ENCODE measurements at places on chromosomes 1 and 21.
A peak's percentile ranks its signal among the peaks of the same experiment; 100 is the strongest.

GRCh38 chr1:153510984-153511410 is 24.8 kb downstream of the S100A6 start:
- DNase-seq: peak; percentile 78

- DNase-seq: no peak
Observed at GRCh38 chr1:246267896-246268295, 239.2 kb downstream of the SMYD3 start.

DNA sequence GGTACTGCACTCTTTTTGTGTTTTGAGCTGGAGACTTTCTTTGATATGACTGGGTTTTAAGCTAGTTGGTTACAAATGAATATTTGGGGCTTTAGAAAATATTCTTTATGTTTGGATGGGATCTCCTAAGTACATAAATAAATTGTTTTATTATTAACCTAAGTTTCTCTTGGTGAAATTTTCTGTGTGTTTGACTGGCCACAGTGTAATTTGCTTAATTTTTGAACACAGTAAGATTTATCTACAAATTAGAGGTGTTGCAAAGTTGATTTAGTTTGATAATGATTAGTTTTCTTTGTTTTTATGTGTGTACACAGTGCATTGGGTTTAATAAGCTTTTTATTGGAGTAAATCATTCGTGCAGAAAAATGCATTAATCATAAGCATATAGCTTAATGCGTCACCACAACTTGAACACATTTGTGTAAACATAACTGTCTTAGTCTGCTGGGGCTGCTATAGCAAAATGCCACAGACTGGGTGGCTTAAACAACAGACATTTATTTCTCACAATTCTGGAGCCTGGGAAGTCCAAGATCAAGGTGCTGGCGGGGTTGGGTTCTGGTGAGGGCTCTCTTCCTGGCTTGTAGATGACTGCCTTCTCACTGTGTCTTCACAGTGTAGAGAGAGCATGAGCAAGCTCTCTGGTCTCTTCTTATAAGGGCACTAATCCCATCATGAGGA is 17.4 kb upstream of the SLC6A9 start:
- DNase-seq: no peak

DNA sequence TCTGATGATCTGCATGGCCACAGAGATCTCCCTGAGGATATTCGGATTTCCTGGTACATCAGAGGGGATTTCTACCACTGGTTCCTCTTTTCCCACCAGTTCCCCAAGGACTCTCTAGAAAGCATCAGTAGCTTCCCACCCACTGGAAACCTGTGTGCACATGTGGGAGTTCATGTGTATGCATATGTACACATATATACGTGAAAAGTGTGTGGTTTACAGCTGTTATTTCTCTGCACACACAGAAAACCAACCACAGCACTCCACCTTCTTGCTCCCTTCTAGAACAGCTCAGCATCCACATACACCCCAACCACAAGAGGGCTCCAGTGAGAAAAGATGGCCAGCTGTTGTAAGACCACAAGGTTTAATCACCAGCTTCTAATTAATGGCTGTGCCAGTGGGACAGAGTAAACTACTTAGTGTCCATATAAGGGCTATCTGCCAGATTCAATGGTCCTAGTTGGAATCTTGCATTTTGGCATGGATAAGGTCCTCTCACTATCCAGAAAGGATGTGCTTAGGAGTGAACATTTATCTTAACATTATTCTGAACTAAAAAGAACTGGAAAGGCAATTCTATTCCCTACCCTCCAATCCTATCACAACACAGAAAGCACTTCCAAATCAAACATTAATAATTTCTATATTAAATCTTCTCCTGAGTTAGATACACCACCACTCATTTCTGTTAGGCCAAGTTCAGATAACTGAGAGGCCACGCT is 24.1 kb downstream of the GPR3 start:
- DNase-seq: peak; percentile 60

DNA sequence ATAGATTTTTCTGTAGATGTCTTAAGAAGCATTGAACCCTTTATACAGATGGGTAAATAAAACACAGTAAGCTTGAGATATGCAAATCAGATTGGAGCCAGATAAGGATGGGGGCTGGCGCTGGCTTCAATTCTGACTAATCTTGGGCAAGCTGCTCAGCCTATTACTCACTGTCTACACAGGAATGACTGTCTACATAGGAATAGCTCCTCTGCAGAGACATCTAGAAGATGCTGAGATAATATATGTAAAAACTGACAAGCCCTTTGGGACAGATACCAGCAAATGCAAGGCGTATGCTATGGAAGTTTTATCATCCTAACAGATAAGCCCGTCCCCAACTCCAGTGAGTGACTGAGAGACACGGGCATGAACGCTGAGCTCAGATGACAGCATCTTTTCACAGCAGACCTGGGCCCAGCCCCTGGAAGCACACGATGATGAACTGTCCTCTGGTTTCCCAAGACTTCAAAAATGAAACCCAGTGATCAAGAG is 1.7 kb downstream of the CLDN14 start:
- peak; percentile 65 for DNase-seq

- DNase-seq: no peak
Observed at GRCh38 chr1:235047331-235047871, 81.2 kb downstream of the TOMM20 start.

DNA sequence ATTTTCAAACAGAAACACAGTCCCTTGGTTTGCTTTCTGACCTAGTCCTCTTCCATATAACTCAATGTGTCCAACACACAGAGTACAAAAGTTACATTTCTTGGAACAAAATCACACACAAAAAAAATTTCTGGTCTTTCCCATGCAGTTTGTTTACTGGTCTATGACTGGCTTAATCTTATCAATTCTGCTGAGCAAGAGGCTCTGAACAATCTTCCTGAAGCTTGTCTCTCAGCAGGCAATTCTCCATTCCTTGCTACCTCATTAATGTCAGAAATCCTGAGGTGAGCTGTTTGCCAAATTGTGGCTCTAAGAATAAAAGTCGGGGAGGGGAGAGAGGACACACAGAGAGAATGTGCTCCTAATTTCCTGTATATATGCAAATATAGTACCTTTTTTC is 423.6 kb downstream of the HLX start:
- DNase-seq: no peak

DNA sequence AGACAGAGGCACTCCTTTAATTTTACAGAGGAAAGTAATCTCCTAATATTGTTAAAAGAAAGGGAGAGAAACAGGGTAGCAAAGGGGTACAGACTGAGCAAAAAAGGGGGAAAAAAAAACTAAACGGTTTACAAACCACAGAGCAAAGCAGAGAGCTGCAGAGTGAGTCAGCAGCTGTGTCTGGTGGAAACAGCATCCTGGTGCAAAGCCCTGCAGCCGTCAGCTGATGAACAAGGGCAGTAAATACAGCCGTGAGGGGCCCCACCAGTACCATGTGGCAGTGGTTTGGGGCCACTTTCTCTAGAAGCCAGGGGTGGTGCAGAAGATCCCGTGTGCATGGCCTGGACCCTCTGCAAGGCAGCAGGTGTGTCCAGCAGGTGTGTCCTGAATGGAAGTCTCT is 111.3 kb downstream of the ERG start:
- DNase-seq: no peak

GRCh38 chr1:32991386-32991785 is 26.8 kb upstream of the RNF19B start:
- no peak for DNase-seq

- DNase-seq: peak; percentile 16
Observed at GRCh38 chr1:167673265-167673664, 43.2 kb downstream of the RCSD1 start.

- no peak for DNase-seq
Observed at GRCh38 chr1:6329851-6330250, 63.7 kb downstream of the ACOT7 start.

DNA sequence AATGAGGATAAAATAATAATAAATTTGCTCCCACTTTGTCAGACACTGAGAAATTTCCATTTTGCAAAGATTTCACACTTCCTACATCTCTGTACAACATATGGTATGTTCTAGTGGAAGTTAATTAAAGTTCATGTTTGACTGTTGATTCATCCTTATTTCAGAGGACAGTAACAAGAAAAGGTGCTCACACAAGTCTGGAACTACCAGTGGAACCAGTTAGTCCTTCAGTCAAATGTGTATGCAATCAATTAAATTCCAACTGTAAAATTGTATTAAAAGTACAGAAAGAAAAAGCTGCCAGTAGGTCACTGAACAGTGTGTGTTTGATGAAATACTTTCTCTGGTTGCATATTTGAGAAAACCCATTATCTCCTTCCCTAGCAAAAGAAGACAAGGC is 496.0 kb upstream of the PKN2 start:
- DNase-seq: no peak

GRCh38 chr1:79561521-79561978 is 555.0 kb upstream of the ADGRL4 start:
- no peak for DNase-seq

DNA sequence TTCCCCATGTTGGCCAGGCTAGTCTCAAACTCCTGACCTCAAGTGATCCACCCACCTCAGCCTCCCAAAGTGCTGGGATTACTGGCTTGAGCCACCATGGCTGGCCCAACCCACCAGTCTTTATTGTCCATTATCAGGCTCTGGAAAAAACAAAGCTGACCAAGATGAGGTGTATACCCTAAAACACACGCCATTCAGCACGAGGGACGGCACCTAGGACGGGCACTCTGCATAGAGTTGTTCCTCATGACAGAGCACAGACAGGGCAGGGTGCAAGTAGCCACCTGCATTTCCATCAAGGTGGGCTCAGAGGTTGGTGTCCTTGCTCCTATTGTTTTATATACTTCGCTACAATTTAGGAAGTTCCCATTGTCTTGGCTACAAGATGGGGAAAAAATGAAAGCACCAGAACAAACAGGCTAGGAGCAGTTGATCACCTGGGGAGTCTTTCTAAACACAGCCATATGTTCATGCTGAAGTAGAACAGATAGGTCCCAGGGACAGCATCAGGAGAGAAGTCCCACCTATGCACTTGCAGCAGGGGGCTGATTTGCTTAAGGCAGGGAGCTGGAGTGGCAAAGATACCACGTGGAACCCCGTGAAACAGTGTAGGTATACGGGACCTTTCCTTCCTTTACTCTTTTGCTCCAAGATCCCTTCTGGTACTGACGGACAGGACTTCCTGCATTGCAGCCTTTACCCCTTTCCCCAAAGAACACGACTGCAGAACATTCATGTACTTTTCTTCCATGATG is 4.5 kb downstream of the KRTCAP2 start:
- DNase-seq: no peak

GRCh38 chr1:21292984-21293536 is 2.8 kb upstream of the ECE1 start:
- DNase-seq: peak; percentile 71

DNA sequence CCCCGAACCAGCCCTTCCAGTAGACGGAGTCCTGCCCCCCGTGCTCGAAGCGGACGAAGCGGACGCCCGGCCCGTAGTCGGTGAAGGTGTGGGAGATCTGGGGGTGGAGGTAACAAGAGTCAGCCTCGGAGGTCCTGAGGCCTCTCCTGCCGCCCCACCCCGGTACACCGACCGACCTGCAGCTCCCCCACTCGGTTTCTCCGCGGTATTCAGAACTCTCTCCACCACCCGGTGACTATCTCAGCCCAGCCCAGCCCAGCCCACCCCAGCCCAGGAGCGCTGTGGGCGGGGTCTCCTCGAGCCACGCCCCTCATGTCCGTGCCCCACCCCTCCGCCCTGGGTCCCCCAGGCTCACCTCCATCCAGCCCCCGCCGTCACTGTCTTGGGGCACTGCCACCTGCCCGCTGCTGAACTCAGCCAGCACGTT is 5.5 kb downstream of the FBXO2 start:
- peak; percentile 42 for DNase-seq

DNA sequence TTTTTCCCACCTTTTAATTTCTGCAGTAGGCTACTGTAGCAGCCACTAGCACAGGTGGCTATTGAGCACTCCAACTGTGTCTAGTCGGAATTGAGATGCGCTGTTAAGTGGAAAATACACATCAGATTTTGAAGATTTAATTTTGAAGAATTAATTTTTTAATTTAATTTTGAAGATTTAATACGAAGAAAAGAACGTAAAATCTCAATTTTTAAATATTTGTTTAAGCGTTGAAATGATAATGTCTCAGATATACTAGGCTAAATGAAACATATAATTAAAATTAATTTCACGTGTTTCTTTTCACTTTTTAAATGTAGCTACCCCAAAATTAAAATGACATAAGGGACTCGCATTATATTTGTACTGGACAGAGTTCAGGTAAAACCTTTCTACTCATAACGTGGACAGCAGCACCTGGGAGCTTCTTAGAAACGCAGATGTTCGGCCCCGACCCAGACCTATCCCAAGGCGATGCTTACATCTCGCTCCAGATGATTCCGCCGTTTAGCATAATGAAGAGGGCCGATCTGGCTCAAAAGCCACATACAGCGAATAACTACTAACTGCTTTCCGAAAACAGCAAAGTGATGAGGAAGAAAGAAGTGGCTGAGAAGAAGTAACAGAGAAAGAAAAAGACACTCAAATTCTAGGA is 717 bp downstream of the CRYZL1 start:
- no peak for DNase-seq

GRCh38 chr1:244165701-244166100 is 114.6 kb downstream of the ZBTB18 start:
- no peak for DNase-seq

GRCh38 chr1:34816778-34817177 is 24.0 kb downstream of the GJA4 start:
- DNase-seq: no peak

DNA sequence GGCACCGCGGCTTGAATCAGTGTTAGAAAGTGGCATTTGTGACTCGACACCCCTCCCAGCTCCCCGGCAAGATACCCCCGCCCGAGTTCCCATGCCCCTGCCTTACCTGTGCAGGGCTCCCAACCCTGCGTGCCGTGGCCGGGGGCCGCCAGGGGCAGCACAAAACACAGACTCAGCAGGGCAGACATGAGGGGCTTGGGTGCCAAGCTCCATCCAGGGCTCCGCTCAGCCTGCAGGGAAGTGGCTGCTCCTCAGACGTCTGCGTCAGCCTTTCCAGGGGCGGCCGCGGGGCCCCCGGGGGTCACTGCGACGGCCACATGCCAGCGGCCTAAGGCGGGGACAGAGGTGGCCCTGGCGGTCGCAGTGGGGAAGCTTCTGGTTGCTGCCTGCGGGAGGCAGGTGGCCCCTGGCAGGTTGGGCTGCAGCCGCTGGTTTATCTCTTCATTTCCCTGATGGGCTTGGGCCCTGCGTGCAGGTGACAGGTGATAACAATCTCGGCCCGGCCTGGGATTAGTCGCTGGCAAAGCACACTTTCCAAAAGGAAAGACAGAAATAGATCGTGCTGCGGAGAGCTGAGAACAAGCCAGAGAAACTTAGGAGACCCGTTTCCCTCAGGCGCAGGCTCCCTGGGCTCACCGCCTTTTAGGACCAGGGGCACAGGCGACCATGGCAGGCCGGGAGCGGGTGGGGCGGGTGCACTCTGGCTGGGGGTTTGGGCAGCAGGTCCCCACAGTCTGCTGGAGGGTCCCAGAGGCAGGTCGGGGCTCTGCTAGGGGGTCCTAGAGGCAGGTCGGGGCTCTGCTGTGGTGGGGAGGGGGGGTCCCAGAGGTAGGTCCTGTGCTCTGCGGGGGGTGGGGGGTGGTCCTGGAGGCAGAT is at the start of gene TSPEAR:
TSPEAR (minus strand) TSS at position 246 of the 876 bp plus-strand sequence; CDS start at position 188, 58 bp downstream.
- no peak for DNase-seq

GRCh38 chr1:48205522-48205921 is 17.0 kb upstream of the SLC5A9 start:
- no peak for DNase-seq

- peak; percentile 76 for DNase-seq
Observed at GRCh38 chr1:171486048-171486519, 754 bp downstream of the PRRC2C start.

GRCh38 chr1:151939779-151940178 is 30.5 kb upstream of the THEM4 start:
- DNase-seq: no peak

Data from stimulated activated CD4-positive, alpha-beta T cell treated with anti-CD3 and anti-CD28 coated beads, Interleukin-1b, Interleukin-23, amount 100 ng/mL, for 48 hours (primary cell).